ENCODE measurements at places on chromosomes 1 and 21.

DNA sequence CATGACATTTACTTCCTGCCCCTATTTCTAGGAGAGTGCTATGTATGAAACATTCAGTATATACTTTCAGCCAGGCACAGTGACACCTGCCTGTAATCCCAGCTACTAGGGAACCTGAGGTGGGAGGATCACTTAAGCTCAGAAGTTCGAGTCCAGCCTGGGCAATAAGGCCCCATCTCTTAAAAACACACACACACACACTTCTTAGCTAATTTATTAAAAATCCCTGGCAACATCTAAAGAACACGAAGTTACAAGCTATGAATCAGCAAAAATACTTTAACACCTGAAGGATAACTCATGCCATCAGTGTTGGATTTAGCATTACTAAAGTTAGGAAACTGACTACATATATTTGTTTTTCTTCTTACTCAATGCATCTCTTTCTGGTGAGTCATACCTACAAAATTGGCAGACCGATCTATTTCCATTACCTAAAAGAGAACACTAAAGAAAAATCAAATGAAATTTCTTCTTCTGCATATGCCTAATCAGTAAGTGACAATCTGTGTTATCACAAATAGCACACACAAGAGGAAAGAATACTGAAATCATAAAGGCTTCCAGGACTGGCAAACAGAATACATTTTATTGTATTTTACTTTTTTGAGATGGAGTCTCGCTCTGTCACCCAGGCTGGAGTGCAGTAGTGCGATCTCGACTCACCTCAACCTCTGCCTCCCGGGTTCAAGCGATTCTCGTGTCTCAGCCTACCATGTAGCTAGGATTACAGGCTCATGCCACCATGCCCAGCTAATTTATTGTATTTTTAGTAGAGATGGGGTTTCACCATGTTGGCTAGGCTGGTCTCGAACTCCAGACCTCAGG lies 41.4 kb downstream of the RNF115 start:
- no peak for DNase-seq

DNA sequence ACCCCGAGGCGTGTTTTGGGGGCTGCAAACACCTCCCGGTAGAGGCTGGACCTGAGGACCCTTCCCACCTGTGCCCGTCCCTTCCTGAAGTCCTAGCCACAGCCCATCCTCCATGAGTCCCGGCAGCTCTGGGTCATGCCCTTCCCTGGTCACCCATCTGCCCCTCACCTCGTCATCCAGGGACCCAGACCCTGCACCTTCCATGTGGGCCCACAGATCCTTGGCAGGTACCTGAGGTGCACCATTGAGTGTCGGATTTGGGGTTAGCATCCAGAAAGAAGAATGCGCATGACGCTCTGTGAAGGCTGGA lies 6.8 kb downstream of the RNF187 start:
- no peak for DNase-seq

DNA sequence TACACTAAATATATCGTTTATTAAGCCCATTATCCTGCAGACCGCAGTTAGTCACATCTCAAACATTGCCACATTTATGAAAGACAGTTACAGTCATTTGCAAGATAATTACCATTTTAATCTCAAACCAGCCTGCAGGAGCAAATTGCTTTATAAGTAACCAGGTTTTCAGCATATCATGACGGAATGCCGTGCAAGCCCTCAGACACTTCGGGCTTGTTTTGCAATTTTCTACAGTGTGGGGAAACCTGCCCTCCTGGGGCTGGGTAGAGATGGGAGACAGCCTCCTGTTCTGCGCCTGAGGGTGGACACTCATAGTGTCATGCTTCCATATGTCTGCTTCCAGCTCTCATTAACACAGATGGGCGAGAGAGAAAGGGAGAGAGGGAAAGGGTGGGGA lies 563.9 kb downstream of the NPHP4 start:
- DNase-seq, result no peak

DNA sequence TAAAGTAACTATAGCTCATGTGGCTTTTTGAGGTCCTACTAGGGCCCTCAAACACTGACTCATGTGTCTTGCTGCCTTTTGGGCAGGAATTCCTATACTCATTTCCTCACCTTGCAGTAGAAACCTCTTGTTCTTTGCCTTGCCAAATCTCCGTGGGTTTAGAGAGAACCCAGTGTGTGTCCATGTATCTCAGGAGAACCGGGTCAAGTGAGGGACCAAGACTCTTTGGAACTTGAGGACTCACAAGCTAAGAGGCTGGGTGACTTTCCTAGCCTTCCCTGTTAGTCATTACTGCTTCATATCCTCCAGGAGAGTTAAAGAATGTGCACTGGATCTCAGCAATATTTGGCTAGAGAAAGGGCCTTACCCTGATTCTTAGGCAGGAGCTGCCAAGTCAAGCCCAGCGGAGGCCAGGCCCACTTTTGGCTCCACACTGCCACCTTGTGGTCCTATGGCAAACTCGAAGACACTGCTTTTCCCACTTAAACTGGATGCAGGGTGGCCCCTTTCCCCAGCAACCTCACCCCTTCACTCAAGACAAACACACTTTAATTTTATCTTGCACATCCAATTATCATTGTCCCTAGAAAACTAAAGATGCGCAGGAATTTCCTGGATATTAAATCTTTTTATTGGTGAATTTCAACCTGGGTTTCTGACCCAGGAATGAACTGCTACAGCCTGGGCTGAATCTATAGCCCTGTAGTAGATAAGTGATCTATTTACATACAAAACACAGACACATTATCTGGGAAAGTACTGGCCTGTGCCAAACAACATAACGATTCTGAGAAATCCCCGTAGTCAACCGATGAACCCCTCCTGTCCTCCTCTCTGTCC lies 10.6 kb downstream of the AVPR1B start:
- DNase-seq, result peak; percentile 67

- DNase-seq, result no peak
Measured at GRCh38 chr1:10787286-10787685, 9.2 kb downstream of the CASZ1 start.

GRCh38 chr1:3368711-3369445 lies 85.6 kb upstream of the ARHGEF16 start:
- DNase-seq, result no peak

GRCh38 chr1:41513383-41513735 lies 28.9 kb upstream of the EDN2 start:
- DNase-seq, result no peak

DNA sequence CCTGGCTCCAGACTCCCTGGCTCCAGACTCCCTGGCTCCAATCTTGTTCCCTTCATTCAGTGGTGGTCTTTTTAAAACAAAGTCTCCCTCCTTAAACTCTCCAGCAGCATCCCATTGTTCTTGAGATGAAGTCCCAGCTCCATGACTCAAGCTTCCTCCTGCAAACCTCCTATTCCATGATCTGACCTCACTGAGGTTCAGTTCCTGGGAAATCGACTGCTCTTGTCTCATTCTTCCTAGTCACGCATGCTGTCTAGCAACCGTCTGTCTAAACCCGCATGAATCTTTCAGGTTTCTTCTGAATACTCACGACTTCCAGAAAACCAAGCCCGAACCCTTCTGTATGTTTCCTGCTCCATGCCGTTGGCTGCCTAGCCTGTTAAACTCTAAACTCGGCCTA lies 91.9 kb downstream of the RAVER2 start:
- DNase-seq, result no peak

GRCh38 chr1:196684476-196684875 lies 32.6 kb downstream of the CFH start:
- DNase-seq, result no peak

DNA sequence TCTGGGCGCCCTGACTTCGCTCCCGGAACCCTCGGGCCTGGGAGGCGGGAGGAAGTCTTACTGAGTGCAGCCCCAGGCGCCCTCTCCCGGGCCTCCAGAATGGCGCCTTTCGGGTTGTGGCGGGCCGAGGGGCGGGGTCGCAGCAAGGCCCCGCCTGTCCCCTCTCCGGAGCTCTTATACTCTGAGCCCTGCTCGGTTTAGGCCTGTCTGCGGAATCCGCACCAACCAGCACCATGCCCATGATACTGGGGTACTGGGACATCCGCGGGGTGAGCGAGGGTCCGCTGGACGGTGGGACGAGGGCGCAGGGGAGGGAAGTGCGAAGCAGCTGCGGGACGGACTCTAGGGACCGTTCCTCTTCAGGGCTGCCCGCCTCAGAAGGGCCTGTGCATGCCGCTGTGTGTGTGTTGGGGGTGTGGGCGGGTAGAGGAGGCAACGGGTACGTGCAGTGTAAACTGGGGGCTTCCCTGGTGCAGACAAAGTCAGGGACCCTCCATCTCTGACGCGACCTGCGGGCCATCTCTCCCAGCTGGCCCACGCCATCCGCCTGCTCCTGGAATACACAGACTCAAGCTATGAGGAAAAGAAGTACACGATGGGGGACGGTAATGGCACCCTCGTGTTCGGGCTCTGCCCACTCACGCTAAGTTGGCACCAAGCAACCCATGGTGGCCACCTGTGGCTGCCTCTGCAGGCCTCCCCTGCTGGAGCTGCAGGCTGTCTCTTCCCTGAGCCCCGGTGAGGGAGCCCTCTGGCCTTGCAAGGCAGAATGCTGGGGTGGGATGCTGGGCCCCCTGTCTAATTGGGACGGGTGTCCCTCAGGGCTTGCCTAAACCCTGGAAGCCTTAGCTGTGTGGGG lies at the start of gene GSTM1:
TSS of gene GSTM1 (plus strand) at position 177 of the 859 bp plus-strand sequence. CDS start at position 234, 57 bp downstream.
- peak; percentile 67 for DNase-seq

GRCh38 chr1:116537898-116538297 lies 32.9 kb downstream of the CD58 start:
- no peak for DNase-seq

DNA sequence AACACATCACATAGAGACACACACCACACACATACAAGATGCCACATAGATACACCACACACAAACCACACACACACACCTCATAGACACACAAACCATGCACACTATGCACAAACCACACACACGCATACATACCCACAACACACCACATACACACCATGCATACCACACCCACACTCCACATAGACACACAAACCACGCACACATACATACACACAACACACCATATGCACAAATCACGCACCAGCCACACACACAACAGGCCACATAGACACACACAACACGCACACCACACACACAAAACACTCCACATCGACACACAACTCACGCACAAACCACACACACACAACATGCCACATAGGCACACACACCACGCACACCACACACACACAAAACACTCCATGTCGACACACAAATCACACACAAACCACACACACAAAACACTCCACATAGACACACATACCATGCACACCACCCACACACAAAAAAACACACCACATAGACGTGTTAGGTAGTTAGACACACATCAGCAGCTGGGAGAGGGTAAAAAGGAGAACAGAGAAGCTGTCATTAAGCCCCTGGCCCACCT lies 49.5 kb upstream of the SLC19A1 start:
- DNase-seq, result no peak

GRCh38 chr1:241972703-241973369 lies 15.3 kb downstream of the BECN2 start:
- no peak for DNase-seq

GRCh38 chr1:239418681-239419080 lies 32.3 kb downstream of the CHRM3 start:
- no peak for DNase-seq

- DNase-seq, result no peak
Measured at GRCh38 chr1:120178799-120179756, 2.8 kb upstream of the SEC22B start.

DNA sequence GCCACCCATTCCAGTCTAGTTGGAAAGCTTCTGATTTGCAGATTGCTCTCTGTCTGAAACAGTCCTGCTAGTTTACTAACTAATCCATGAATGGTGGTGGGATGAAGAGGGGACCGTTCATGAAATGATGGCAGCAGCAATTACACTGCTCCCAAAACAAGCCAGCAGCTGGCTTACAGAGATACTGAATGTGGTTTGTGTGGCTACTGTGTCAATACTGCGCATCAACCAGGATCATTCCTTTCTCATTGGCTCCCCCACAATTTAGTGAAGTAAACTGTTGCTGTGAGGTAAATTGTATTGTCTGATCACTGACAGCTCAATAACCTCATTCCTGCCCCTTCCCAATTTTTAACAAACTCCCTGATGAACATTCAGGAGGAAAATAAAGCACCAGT lies 191.3 kb upstream of the LMO4 start:
- DNase-seq, result no peak

GRCh38 chr1:245177071-245177900 lies 22.5 kb downstream of the KIF26B start:
- no peak for DNase-seq

GRCh38 chr1:211613108-211613947 lies 34.4 kb upstream of the SLC30A1 start:
- no peak for DNase-seq

Data from activated CD4-positive, alpha-beta T cell treated with anti-CD3 and anti-CD28 coated beads, Interleukin-2, amount 50 U/mL, for 4 hours (primary cell).